ENCODE measurements at places on chromosomes 1 and 21.
A peak's percentile ranks its signal among the peaks of the same experiment; 100 is the strongest.

DNA sequence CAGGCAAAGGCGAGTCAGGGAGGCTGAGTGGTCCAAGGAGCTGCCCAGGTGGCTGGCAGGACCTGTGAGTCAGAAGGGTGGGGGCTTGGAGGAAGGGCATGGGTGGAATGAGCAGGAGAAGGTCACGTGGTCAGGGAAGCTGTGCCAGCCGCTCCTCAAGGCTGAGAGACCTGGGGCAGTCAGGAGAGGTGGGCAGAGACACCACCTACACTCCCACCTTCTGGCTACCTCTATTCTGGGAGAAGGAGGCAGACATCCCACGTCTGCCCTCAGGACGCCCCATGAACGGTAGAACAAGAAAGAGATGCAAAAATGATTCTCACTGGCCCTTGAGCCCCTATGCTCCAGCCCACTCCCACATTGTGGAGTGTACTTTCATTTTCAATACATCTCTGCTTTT is 151.8 kb upstream of the RAB4A start:
- H3K4me3 ChIP-seq: no peak overlapping the region
- H3K4me1 ChIP-seq: peaks cover 3% of the 10 kb centered on the region
- H3K27me3 ChIP-seq: peaks cover 24% of the 10 kb centered on the region
- H3K36me3 ChIP-seq: no peaks in the 10 kb centered on the region
- DNase-seq: no peak

GRCh38 chr1:40141878-40142535 is 19.2 kb upstream of the RLF start:
- no peak for DNase-seq
- peaks cover 33% of the 10 kb centered on the region for H3K27me3 ChIP-seq
- no peak overlapping the region for H3K27ac ChIP-seq
- H3K4me3 ChIP-seq: no peak overlapping the region
- H3K36me3 ChIP-seq: no peaks in the 10 kb centered on the region
- H3K4me1 ChIP-seq: peaks cover 14% of the 10 kb centered on the region

DNA sequence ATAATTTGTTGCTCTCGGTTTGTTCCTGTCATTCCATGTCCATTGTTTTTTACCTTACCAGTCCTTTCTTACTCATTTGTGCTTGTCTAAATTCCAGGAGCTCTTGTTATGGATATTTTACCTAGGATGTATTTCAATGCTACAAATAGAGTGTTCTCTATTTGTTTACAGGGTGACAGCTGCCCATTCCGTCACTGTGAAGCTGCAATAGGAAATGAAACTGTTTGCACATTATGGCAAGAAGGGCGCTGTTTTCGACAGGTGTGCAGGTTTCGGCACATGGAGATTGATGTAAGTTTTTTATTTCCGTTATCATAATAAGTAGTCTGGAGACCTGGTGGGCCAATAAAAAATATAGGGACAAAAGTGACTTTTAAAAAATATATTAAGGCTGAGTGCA is 23.0 kb downstream of the ZBED6 start:
- peaks cover 40% of the 10 kb centered on the region for H3K36me3 ChIP-seq
- no peaks in the 10 kb centered on the region for H3K27me3 ChIP-seq
- H3K4me3 ChIP-seq: no peak overlapping the region
- no peaks in the 10 kb centered on the region for H3K4me1 ChIP-seq

DNA sequence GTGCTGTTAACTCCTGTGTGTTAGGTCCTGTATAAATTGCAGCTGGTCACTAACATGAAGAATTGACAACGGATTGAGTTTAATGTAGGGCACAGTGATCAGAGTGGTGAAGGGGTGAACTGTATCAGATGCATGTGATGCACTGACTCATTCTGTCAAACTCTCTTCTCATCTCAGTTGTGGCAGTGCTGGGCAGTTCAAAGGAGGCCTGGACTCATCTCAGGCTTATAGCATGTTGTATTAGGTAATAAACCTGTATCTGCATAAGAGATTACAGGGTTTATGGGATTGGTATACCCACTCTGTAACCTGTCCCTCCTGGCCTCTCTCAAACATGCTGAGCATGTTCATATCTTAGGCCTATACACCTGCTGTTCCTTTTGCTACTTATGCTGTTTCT is 12.4 kb upstream of the GBP3 start:
- H3K4me1 ChIP-seq: no peaks in the 10 kb centered on the region
- H3K27ac ChIP-seq: no peak overlapping the region
- peaks cover 9% of the 10 kb centered on the region for H3K36me3 ChIP-seq
- DNase-seq: no peak
- H3K27me3 ChIP-seq: peaks cover 32% of the 10 kb centered on the region

DNA sequence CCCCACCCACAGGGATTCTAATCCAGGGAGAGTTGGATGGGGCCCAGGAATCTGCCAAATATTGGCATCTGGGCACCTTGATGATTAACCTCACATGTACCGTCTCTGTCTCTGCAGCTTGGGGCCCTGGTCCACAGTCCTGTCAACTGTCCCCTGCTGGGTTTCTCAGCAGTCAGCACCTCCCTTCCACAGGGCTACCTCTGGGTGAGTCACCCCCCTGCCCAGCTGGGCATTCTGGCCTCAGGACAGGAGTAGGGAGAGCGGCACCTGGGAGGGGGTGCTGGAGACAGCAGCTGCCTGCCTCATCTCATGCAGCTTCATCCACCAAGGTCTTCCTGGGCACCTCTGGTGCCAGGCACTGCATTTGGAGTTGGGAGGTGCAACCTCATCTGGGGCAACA is 100.6 kb upstream of the ACTL8 start:
- peaks cover 17% of the 10 kb centered on the region for H3K36me3 ChIP-seq
- H3K4me1 ChIP-seq: peaks cover 7% of the 10 kb centered on the region
- DNase-seq: no peak
- no peak overlapping the region for H3K4me3 ChIP-seq

- no peaks in the 10 kb centered on the region for H3K36me3 ChIP-seq
- H3K4me1 ChIP-seq: no peaks in the 10 kb centered on the region
- no peak for DNase-seq
- no peaks in the 10 kb centered on the region for H3K27me3 ChIP-seq
Measured at GRCh38 chr1:233884461-233885151, 19.9 kb upstream of the SLC35F3 start.

- H3K27me3 ChIP-seq: no peaks in the 10 kb centered on the region
- no peak overlapping the region for H3K27ac ChIP-seq
- H3K36me3 ChIP-seq: no peaks in the 10 kb centered on the region
Measured at GRCh38 chr1:178500091-178500770, 3.5 kb upstream of the CLEC20A start.

- no peaks in the 10 kb centered on the region for H3K27me3 ChIP-seq
- H3K4me1 ChIP-seq: no peaks in the 10 kb centered on the region
- H3K27ac ChIP-seq: no peak overlapping the region
- H3K36me3 ChIP-seq: no peaks in the 10 kb centered on the region
Measured at GRCh38 chr1:14247666-14248065, 350.8 kb upstream of the KAZN start.

DNA sequence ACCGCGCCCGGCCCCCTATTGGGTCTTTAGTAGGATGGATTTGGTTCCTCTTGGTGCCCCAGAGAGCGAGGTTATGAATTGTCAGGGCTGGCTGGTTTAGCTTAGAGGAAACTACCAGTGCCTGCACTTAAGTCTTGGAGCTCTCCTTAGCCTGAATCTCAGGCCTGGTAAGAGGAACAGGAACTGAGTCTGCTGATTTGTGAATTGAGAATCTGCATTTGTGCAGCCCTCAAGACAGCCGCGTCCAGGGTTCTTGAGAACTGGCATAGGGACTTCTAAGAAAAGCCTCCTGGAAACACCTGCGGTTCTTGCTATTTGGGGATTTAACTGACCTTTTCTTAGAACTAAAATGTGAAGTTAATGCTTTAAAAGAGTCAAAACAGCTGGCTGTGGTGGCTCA is 1.7 kb downstream of the NECAP2 start:
- peak overlapping the region; percentile 91 for H3K4me3 ChIP-seq
- peaks cover 4% of the 10 kb centered on the region for H3K36me3 ChIP-seq
- peaks cover 25% of the 10 kb centered on the region for H3K4me1 ChIP-seq
- no peak for DNase-seq
- no peaks in the 10 kb centered on the region for H3K27me3 ChIP-seq

DNA sequence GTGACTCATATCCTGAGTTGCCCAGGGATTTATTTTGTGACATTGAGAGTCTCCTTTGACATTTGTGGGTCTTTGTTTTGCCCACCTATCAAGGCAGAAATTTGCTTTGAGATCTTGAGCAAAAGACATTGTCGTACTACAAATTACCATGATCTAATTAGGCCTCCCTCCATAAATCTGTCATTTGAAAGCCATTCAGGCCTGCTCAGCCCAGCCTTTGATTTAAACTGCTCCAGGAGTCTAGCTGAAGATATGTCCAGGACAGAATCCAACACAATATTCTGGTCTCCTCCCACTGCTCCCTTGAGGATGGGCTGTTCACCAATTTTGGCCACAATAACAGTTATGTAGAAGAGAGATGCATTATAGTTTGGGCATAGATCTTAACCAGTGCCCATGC is 86.7 kb downstream of the PROX1 start:
- H3K27me3 ChIP-seq: peaks cover 26% of the 10 kb centered on the region
- no peaks in the 10 kb centered on the region for H3K36me3 ChIP-seq
- H3K4me1 ChIP-seq: no peaks in the 10 kb centered on the region
- DNase-seq: no peak

GRCh38 chr1:40944326-40944725 is 35.2 kb upstream of the CTPS1 start:
- H3K27me3 ChIP-seq: no peaks in the 10 kb centered on the region
- peak overlapping the region; percentile 52 for H3K4me3 ChIP-seq
- H3K4me1 ChIP-seq: peaks cover 55% of the 10 kb centered on the region

- H3K4me1 ChIP-seq: no peaks in the 10 kb centered on the region
- H3K36me3 ChIP-seq: peaks cover 1% of the 10 kb centered on the region
- no peak overlapping the region for H3K27ac ChIP-seq
- no peak overlapping the region for H3K4me3 ChIP-seq
Measured at GRCh38 chr1:152747831-152748230, 10.0 kb upstream of the KPRP start.

- H3K27ac ChIP-seq: no peak overlapping the region
- H3K27me3 ChIP-seq: no peaks in the 10 kb centered on the region
- no peaks in the 10 kb centered on the region for H3K4me1 ChIP-seq
- no peak for DNase-seq
- H3K4me3 ChIP-seq: no peak overlapping the region
Measured at GRCh38 chr1:245809361-245809760, 654.6 kb downstream of the KIF26B start.

- DNase-seq: peak; percentile 74
- H3K36me3 ChIP-seq: no peaks in the 10 kb centered on the region
- peaks cover 17% of the 10 kb centered on the region for H3K4me1 ChIP-seq
- H3K27me3 ChIP-seq: no peaks in the 10 kb centered on the region
- no peak overlapping the region for H3K27ac ChIP-seq
Measured at GRCh38 chr1:179817789-179818188, 59.8 kb downstream of the TOR1AIP2 start.

GRCh38 chr1:9161963-9162362 is 33.1 kb upstream of the GPR157 start:
- no peak overlapping the region for H3K4me3 ChIP-seq
- peaks cover 36% of the 10 kb centered on the region for H3K4me1 ChIP-seq
- no peaks in the 10 kb centered on the region for H3K27me3 ChIP-seq
- H3K36me3 ChIP-seq: peaks cover 3% of the 10 kb centered on the region

DNA sequence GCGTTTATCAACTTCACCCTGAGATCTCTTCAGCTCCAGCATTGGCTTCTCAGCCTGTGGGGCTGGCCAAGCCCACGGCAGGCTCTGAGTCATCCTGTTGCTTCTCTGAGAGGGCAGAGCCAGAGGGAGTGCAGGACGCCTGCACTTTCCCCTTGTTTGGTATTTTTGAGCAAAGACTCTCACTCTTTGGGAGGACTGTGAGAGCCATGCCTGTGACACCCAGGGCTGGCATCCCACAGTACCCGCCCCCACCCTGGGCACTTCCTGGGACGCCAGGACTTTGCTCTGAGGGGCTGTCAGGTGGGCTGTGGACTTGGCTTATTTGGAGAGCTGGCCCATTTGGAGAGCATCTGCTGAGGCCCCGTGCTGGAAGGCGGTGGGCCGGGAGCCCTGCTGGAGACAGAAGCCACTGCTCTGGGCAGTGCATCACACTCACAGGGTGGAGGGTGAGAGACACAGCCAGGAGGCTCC is 37.4 kb downstream of the VANGL1 start:
- peaks cover 13% of the 10 kb centered on the region for H3K4me1 ChIP-seq
- H3K27me3 ChIP-seq: no peaks in the 10 kb centered on the region
- H3K4me3 ChIP-seq: no peak overlapping the region
- H3K36me3 ChIP-seq: peaks cover 12% of the 10 kb centered on the region
- H3K27ac ChIP-seq: no peak overlapping the region

- peak overlapping the region; percentile 94 for H3K27ac ChIP-seq
- DNase-seq: no peak
- H3K4me3 ChIP-seq: peak overlapping the region; percentile 13
- H3K4me1 ChIP-seq: peaks cover 85% of the 10 kb centered on the region
- H3K36me3 ChIP-seq: no peaks in the 10 kb centered on the region
Measured at GRCh38 chr1:21319447-21320407, 29.5 kb upstream of the ECE1 start.

GRCh38 chr1:37040261-37040660 is 5.9 kb upstream of the GRIK3 start:
- H3K4me3 ChIP-seq: no peak overlapping the region
- H3K27ac ChIP-seq: no peak overlapping the region
- DNase-seq: no peak
- H3K4me1 ChIP-seq: no peaks in the 10 kb centered on the region
- peaks cover 73% of the 10 kb centered on the region for H3K27me3 ChIP-seq

DNA sequence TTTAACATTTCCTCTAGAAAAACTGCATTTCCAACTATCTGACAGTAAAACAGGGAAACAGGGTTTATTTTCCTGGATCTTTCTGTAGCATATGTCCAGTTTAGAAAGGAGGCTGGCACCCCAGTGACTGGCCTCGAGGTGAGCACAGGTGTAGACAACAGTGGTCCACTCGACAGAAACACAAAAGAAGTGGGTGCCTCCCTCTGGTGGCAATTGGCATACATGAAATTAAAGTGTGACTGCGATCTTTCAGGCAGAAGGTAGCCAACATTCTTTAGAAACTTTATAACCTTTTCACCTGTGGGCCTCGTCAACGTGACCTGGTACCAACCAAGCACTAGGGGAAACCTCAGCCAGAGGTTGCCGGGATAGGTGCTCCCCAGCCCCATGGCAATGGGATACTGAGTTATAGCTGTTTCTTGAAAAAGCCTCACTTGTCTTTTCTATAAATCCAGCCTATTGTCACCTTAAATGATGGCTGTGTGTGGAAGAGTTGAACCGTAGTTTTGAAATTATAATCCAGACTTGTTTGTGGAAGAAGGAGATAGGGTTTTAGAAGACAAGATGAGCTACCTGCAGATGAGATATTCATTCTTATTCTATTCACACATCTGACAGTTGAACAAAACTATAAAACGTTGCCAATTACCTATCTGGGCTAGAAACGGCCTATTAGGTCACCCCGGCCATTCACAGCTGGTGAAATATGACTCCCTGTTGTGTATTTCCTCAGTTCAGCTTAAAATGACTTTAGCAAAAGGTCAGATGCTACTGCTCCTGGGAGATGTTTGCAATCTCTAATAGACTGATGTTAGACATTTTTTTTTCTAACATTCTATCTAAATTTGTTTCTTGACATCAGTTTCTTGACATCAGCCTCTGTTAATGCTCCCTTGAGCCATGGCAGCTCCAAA is 44.3 kb downstream of the PCP4 start:
- H3K4me3 ChIP-seq: no peak overlapping the region
- DNase-seq: no peak
- H3K36me3 ChIP-seq: no peaks in the 10 kb centered on the region
- H3K27ac ChIP-seq: no peak overlapping the region
- H3K4me1 ChIP-seq: peaks cover 3% of the 10 kb centered on the region

All from chondrocyte (in vitro differentiated cells).